Occipital lobe (tissue), 3 donors: ENCODE measurements at places on chromosomes 13 and 19. TPM values are rescaled to one million over a fixed set of nuclear protein-coding genes. Genes with fewer than 3 reads are reported as not detected.

DNA sequence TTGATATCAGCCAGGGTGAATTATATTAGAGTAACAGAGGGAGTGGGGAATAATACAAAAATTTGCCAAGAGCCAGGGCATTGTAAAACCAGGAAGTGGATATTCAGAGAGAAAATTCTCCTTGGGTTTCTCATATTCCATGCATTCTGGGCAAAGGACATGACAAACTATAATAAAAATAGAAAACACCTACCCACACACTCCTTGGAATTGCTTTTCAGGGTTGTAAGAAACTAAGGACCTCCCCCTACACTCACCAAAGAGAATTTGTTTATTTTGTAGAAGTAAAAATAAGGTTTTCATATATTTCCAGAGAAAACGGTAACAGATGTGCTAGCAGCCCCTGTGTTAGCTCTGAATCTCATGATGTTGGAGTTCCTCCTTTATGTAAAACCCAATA is 649.6 kb downstream of the SLITRK1 start:
- no peak for DNase-seq

- no peak for DNase-seq
These were observed 25.2 kb upstream of the ZNF845 start for GRCh38 chr19:53308339-53308811.

GRCh38 chr13:73365252-73365651 is 306.4 kb downstream of the KLF5 start:
- DNase-seq, result no peak

DNA sequence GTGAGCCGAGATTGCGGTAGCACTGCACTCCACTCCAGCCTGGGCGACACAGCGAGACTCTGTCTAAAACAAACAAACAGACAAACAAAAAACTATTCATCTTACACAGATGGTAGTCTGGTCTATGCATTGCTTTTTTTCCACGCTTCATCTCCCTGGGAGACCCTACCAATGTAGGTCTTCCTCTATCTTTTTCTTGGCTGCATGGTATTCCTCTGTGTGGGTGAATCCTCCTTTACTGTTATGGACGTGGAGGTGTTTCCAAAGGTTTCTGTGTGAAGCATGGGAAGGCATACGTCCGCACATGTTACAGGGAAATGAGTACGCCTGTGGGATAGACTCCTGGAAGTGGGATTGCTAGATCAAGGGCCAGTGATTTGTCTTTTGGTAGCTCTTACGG is 5.6 kb downstream of the BICRA start:
- no peak for DNase-seq

GRCh38 chr19:4594201-4594600 is 34.7 kb upstream of the SEMA6B start:
- no peak for DNase-seq

Gene OR7C1
- total RNA-seq, result not detected

DNA sequence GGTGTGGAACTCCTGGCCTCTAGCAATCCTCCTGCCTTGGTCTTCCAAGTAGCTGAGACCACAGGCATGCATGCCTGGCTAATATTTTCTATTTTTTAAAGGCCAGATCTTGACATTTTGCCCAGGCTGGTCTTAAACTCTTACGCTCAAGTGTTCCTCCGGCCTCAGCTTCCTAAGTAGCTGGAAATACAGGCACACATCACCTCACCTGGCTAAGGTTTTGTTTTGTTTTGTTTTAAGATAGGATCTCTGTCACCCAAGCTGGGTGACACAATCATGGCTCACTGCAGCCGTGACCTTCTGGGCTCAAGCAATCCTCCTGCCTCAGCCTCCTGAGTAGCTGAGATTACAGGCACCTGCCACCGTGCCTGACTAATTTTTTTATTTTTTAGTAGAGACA is 5.5 kb upstream of the RLN3 start:
- no peak for DNase-seq

DNA sequence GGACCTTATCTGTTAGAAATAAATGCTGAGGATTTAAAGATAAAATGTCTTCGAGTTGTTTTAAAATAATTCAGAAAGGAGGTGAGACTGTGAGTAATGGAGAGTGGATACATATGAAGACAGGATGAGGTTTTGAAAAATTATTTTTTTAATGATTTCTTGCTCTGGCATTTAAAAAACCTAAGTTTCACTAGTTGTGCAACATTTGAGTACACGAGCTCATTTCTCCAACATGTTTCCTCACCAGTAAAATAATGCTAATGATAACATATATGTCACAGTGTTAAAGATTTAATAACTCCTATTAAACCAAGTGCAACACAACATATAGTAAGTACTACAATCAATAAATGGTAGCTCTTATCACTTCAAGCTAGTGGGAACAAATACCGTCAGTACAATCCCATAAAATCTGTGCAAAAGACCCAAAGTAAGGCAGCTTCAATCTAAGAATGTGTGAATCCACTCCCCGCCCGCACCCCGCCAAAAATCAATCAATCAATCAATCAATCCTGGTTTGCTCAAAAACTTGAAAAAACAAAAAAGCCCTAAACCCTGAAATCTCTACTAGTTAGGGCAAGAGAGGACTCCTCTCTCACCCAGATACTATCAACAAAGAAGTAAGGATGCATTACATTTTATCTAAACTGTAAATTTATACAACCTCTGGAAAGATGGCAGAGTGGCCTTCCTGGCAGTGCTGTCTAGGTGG is 1.3 kb downstream of the ALG5 start:
- DNase-seq, result no peak

Gene CEACAM4
- not detected for total RNA-seq

DNA sequence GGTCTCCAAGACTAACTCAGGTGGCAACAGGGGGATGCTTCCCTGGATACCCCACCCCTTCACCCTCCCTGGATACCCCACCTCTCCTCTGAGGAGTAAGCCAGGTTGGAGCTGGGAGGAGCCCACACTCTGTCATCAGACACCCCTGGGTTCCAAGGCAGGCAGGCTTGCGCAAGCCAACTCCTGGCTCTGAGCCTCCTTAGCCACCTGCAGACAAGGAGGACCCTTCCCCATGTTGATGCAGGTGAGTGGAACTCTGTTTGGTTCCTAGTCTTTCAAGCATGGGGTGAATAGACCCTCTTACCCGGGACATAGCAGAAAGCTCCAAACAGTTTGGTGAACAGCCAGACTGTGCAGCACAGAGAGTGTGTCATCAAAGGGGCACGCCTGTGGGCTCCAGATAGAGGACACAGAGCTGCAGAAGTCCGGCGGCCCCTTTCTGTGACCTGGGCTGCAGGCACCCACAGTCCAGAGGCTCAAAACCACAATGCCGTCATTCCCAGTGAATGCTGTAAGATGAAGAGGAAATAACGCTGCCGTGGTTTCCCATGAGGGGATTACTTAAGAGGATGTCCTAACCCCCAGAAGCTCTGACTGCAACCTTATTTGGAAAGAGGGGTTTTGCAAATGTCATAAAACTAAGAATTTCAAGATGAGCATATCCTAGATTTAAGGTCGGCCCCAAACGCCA is 12.1 kb upstream of the HAS1 start:
- DNase-seq, result no peak

Gene LGALS14
- total RNA-seq, result not detected

DNA sequence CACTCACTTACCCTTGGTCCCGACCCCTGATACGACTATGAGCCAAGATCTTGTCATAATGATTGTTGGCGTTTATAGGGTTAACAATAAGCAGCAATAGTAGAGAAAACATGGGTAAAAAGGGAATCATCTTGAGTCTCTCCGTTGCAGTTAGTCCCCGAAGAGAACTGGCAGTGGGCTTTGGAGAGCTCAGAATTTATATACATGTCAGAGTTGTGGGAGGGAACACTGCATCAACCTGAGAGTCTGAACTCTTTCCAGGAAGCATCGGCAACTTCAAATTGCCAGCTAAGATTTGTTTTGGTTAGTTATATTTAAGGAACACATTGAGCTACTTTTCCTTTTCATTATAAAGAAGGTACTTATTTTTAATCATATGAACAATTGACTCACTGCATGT is at the start of gene POSTN:
Gene POSTN (minus strand): TSS at position 172 of the 400 bp plus-strand sequence. CDS start 42 bp downstream, at position 130.
- no peak for DNase-seq

Gene SLC6A16
- not detected for total RNA-seq

Gene ADGRE1
- total RNA-seq, result not detected

- no peak for DNase-seq
These were observed 58.9 kb downstream of the RXFP2 start for GRCh38 chr13:31798189-31798588.

DNA sequence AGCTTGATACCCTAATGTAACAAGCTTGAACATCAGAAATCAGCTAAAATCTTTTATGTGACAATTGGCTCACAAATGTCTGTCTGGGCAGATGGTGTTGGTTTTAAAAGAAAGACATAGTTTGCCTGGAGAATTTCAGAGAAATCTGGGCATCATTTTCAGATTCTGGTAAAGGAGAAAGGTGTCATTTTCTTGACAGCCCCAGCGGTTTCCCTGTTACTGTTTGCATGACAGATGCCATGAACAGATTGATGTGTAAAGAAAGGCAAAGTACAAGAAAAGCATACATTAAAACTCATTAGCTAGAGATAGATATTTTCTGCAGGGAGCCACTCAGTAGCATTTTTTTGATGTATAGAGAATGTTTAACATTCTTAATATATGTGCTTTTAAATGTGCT is 987.9 kb downstream of the OLFM4 start:
- DNase-seq, result no peak

DNA sequence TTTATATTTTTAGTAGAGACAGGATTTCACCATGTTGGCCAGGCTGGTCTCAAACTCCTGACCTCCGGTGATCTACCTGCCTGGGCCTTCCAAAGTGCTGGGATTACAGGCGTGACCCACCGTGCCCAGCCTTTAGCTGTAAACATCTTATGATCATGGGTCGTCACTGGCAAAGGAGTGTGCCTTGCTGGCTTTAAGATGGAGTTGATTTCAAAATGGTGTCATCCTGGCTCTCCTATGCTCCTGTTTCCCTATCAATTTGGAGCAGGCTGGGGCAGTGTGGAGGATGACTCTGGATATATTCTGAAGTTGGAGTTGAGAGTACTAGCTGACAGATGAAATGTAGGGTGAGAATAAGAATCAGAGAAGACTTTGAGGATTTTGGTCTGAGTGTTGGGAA is 18.4 kb upstream of the ATP8A2 start:
- DNase-seq, result no peak

GRCh38 chr13:64154514-64154913 is 2738.9 kb upstream of the PCDH20 start:
- no peak for DNase-seq

Gene NMRK2
- total RNA-seq, result not detected

GRCh38 chr13:78103936-78104335 is 185.3 kb upstream of the EDNRB start:
- DNase-seq, result no peak

DNA sequence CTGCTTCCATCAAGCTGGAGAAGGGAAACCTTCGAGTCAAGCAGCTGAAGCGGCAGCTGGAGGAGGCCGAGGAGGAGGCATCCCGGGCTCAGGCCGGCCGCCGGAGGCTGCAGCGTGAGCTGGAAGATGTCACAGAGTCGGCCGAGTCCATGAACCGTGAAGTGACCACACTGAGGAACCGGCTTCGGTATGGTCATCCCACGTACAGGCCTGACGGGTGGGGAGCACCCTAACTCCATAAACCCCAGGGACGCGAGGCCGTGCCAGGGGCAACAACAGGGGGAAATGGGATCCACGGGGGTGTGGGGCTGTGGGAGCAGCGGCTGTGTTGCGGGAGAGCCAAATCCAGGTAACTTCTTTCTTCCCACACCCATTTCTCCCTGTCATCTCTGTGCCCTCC is 20.2 kb downstream of the KCNC3 start:
- DNase-seq, result no peak

DNA sequence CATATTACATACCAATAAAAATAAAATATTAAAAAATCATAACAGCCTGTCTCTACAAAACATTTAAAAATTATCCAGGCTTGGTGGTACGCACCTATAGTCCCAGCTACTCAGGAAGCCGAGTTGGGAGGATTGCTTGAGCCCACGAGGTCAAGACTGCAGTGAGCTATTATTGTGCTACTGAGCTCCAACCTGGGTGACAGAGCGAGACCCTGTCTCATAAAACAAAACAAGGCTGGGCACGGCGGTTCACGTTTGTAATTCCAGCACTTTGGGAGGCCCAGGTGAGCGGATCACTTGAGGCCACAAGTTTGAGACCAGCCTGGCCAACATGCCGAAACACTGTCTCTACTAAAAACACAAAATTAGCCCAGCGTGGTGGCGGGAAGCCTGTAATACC is 52.2 kb upstream of the LSM14A start:
- DNase-seq, result no peak

GRCh38 chr19:32220951-32221350 is 124.5 kb upstream of the ZNF507 start:
- DNase-seq, result no peak

DNA sequence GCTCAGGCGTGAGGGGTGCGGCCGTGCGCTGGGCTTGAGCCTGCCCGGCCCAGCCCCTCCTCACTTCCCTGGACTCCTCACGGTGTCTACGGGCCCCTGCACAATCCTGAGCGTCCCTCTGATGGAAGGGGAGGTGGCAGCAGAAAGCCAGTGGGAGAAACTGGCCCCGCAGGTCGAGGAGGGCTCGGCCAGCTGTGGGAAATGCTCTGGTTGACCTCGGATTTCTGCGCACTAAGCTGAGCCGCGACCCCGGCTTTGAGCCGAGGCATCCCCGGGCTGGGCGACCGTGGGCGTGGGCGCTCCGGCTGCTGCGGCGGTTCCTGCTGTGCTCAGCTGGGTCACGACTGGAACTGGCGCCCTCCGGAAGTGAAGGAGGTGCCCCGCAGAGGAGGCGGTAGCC is 70.1 kb downstream of the ZNF208 start:
- DNase-seq, result no peak

- no peak for DNase-seq
These were observed 18.7 kb downstream of the ACTN4 start for GRCh38 chr19:38665950-38666662.

- DNase-seq, result no peak
These were observed 25.8 kb downstream of the LACC1 start for GRCh38 chr13:43905435-43906031.

DNA sequence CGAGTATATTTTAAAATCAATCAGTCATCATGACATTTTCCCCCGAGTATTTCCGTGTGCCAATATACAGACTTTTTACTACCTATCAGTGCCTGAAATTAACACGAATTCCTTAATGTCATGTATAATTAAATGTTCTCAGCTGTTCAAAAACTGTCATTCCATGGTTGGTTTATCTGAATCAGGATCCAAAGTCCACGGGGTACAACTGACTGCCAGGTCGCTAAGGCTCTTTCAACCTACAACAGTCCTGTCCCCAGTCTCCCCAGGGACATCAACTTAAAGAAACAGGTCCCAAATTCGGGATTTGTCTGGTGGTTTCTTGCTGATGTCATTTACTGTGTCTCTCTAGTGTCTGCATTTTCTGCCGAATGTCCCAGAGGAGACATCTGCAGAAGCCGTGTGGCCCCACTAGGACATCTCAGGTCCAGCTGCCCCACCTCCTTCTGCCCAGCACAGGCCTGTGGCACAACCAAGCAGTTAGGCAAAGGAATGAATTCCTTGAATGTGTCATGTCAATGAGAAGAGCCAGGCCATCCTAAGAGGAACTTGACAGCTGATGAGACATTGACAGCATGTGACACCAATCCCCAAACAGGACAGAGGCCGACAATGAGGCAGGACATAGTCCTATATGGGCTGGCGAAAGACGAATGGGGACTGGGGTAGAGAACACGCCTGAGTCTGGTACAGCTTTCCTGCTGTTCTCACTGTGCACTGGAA is 109.5 kb downstream of the STK24 start:
- DNase-seq, result no peak

Gene CEACAM16
- not detected for total RNA-seq
